ENCODE measurements at places on chromosomes 1 and 21. TPM values are rescaled to one million over a fixed set of nuclear protein-coding genes. Genes with fewer than 3 reads are reported as not detected.
A peak's percentile ranks its signal among the peaks of the same experiment; 100 is the strongest.

DNA sequence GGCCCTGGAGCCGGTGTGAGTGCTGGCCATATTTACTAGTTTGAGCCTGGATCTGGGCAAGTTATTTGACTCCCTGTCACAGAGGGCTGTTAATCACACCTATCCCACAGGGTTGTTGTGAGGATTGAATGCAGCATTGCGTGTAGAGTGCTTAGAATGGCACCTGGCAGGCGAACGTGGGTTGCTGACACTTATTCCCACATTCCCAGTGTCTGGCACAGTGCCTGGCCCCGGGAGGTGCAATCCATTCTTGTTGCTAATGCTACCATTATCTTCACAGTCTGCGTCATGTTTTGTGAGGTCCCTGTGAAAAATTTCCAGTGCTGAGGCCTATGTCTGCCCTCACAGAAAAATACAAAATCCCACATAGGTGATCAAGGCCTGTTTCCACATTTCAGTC is 66.1 kb downstream of the CD2 start:
- DNase-seq: peak; percentile 64

GRCh38 chr21:35291973-35292627 is 243.0 kb upstream of the RUNX1 start:
- DNase-seq: no peak

DNA sequence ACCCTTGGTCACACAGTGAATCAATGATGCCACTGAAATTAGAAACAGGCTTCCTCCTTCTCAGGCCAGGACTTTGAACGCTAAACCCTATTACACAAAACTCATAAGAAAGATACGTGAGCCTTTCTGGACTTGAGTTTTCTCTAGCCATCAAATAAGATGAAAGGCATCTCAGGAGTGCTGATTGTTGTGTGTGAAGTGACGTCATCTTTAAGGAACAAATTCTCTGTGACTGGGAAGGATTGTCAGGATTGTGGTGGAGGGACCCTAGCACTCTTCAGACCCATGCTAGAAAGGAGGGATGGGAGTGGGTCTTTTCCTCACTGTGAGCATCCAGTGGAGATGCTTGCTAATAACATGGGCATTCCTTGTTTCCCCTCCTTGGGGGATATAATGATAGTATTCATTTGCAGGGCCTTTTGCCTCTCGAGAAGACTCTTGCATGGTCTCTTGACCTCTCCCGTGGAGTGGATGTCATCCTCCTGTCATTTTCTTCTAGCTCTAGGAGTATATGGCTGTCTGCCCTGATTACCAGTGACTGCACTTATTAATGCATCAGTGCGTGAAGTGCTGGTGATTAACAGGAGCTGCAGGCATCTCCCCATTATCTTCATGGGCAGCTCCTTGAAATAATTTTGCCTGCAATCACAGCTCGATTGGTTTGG is 39.9 kb downstream of the SPATA46 start:
- no peak for DNase-seq

DNA sequence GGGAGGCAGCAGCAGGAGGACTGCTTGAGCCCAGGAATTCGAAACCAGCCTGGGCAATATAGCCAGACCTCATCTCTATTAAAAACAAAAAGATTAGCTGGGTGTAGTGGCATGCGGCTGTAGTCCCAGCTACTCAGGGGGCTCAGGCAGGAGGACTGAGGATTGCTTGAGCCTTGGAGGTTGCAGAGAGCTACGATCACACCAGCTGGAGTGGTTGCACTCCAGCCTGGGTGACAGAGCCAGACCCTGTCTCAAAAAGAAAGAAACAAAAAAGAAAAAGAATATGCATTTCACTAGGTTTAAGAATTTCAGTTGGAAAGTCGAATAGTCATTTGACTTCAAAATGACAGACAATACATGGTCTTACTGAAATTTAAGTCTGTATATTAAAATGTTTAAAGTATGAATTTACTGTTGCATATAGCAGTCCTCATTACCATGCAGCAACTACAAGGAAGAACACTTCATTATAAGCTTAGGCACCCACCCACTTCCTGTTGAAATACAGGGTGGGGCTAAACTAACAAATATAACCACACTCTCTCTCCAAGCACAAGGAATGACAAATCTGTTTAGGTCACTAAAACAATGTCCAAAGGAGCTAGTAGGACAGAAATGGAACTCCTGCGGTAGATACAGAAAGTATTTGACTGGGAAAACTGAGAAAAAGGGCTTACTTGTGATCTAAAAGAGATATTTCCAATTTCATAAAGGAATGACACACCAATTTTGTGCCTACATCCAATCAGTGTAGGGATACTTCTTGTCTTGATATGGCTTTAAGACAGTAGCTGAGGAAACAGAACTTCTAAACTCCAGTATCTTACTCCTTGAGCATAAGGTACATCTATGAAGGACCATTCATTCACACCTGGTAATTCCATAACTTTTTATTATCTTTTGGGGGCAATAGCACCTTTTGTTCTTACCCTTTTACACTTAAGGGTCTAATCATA is 44.1 kb downstream of the GPR3 start:
- DNase-seq: peak; percentile 86

DNA sequence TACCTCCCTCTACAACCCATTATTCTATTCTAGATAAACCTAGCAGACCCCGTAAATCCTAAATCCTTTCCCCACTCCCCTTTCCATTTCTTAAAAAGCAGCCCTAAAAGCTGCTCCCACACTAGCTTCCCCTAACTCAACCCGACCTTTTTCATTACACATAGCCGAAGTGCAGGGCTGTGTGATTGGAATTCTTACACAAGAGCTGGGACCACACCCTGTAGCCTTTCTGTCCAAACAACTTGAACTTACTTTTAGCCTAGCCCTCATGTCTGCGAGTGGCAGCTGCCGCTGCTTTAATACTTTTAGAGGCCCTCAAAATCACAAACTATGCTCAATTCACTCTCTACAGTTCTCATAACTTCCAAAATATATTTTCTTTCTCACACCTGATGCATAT is 19.6 kb upstream of the PDPN start:
- DNase-seq: no peak

DNA sequence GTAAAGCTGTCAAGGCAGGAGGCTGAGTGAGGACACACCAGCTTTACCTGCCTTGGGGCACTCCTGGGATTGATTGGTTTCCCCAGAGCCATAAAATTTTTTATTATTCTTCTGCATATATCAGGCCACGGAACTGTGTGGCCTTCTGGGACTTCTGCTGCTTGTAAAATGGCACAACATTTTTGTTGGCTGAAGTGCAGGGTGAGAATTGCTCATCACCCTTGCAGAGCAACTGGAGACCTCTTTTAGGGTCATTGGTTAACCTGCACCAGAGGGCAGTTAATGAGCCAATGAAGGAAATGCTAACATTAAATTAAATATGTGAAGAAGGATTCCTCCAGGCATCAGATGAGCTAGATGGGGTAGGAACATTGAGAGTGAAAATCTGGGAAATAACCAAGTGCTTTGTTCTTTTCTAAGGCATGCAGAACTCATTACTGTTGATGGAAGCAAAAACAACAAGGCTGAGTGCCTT is 87.7 kb downstream of the LTN1 start:
- no peak for DNase-seq

GRCh38 chr1:154453574-154454352 is 48.3 kb upstream of the TDRD10 start:
- peak; percentile 25 for DNase-seq

The ANKRD45 gene
- total RNA-seq: not detected

All from stomach (tissue), 19 donors.